ENCODE measurements at places on chromosomes 16 and 17.

DNA sequence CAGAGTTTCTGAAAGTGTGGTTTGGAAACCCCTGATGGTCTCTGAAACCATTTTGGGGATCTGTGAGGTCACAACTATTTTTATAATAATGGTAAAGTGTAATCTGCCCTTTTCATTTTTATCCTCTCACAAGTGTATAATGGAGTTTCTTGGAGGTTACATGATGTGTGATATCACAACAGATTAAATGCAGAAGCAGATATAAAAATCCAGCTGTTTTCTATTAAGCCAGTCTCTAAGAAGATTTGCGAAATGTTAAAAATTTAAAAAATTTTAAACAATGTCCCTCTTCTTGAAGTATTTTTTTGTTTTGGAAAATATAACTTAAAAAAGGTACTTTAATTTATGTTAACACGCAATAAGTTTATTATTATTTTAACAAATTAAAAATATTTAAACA is 48.7 kb downstream of the RPGRIP1L start:
- no peak for DNase-seq

- no peak for DNase-seq
Observed at GRCh38 chr16:75089486-75090202, 26.9 kb downstream of the LDHD start.

GRCh38 chr17:83196973-83197880 is 117.8 kb downstream of the METRNL start:
- peak; percentile 66 for DNase-seq

- no peak for DNase-seq
Observed at GRCh38 chr16:68643227-68643626, 1.9 kb upstream of the CDH3 start.

DNA sequence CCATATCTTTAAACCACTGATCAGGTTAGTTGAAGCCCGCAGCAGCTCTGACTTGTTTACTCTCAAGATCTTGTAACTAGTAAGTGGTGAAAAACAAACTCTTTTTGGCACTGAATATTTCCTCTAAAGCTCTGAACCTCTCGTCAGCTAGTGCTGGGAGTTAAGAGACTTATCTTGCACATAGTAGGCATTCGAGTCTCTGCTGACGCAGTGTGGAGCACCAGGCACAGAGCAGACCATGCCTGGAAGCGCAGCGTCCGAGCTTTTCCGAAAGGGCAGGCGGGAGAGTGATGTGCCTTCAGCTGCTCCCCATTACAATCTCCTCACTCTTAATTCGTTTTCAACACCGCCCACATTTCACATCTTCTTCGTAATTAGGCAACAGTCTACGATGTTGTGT is 63.0 kb downstream of the SMG6 start:
- no peak for DNase-seq

DNA sequence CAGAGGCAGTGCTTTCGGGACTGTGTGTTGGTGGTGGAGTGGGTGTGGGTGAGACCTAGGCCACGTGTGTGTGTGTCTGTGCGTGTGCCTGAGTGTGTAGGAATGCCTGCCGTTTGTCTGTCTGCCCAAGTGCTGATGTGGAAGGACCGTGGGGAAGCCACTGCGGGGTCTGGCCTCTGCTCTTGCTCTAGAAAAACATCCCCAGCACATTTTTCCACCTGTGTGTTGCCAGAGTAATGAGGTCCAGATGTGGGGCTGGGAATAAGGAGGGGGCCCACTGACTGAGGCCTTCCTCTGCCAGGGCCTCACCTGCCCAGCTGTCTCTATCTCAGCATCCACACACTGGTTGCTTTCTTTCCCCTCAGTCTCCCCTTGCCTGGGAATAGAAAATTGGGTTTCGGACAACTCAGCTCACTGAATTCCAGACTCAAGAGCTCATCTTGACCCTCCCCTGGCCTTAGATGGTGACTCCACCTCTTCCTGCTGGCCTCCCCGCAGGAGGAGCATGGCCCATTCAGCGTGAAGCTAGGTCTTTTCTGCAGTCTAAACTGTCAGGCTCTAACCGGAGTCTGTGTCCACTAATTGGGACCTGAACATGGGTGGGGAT is 7.6 kb downstream of the SGCA start:
- DNase-seq: peak; percentile 95

DNA sequence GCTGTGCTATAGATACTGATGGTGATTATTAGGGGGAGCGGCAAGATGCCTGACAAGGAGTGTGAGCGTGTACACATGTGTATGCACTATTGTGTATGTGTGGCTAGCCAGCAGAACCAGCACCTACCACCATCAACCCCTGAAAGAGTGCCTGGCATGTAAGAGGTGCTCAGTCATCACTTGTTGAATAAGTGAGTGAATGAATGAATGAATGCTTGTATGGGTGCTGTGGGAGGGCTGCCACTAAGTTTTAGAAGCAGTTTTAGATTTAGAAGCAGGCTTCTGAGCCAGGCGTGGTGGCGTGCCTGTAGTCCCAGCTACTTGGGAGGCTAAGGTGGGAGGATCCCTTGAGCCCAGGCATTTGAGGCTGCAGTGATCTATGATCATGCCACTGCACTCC is 37.0 kb downstream of the RAB11FIP4 start:
- DNase-seq: no peak

- no peak for DNase-seq
Observed at GRCh38 chr16:50215680-50216079, 50.7 kb upstream of the ADCY7 start.

- no peak for DNase-seq
Observed at GRCh38 chr17:67606896-67607604, 110.7 kb upstream of the NOL11 start.

DNA sequence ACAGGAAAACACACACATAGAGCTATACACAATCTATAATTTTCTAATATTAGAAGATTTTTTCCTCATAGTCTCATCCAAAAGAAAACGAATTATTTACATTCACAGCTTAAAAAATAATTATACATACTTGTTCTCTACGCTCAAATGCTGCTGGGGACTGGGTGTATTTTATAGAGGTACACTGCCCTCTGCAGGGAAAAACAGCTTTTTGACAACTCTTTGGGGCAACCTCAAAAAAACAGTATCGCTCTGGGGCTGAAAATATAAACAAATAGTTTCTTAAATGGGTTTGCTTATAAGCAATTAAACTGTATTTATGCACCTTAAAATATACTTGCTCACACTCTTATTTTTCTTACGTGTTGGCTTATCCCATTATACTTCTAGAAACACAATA is 261.8 kb upstream of the PSMD7 start:
- peak; percentile 22 for DNase-seq

DNA sequence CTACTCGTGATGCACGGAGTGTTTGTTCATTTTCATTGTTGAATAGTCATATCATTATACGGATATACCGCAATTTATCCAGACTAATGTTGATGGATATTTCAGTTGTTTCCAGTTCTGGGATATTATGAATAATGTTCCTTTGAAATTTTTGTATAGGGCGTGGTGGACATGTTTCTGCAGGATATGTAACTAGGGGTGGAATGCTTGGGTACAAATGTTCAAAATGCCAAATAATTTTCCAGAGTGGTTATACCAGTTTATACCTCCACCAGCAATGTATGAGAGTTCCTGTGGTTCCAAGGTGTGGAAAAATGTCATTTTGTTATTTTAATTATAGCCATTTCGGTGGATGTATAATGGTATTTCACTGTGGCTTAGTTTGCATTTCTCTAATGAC is 53.6 kb downstream of the NUP88 start:
- DNase-seq: no peak

GRCh38 chr17:61053469-61053868 is 346.2 kb upstream of the TBX2 start:
- DNase-seq: no peak

DNA sequence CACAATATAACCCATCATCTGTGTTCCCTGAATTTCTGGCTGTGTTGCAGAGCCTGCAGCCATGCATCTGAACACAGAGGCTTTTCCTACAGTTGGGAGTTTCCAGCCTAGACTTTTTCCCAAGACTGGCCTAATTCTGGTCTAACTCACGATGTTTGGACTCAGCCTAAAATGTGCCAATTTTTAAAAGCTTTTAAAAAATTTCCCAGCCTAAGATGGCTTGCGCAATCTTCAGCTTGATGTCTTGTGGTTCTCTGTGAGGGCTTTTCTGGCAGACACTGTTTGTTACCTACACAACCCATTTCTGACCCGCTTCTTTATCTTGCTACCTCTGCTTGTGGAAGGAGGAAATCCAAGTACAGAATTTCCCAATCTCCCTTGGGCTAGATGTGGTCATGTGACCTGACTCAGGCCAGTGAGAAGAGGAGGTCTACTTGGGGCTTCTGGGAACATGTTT is 72.7 kb upstream of the GAS7 start:
- no peak for DNase-seq

DNA sequence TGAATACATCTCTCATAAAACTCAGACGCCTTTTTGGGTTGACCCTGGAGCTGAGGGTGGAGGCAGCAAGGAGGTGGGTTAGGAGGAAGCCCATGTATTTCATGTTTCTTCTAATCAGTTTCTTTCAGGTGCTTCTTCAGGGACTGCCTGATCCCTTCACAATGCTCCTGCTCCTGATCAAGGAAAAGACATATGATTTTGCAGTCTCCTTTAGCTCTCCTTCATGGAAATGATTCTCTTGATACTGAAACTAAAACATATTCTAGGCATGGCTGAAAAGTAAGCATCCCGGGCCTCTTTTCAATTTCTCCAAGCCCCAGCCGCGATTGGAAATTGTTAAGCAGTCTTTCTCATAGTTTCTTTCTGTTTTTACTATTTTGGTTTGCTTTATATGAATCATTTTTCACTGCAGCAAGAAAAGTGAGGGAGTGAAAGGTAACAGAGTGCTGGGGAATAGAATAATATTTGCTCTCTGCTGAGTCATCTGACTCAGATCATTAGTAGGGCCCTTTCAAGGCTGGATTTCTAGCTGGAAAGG is 730.7 kb downstream of the CDH11 start:
- DNase-seq: peak; percentile 85

- DNase-seq: peak; percentile 84
Observed at GRCh38 chr17:20300436-20300934, 166.9 kb downstream of the LGALS9B start.

- no peak for DNase-seq
Observed at GRCh38 chr17:67637901-67638641, 79.7 kb upstream of the NOL11 start.

DNA sequence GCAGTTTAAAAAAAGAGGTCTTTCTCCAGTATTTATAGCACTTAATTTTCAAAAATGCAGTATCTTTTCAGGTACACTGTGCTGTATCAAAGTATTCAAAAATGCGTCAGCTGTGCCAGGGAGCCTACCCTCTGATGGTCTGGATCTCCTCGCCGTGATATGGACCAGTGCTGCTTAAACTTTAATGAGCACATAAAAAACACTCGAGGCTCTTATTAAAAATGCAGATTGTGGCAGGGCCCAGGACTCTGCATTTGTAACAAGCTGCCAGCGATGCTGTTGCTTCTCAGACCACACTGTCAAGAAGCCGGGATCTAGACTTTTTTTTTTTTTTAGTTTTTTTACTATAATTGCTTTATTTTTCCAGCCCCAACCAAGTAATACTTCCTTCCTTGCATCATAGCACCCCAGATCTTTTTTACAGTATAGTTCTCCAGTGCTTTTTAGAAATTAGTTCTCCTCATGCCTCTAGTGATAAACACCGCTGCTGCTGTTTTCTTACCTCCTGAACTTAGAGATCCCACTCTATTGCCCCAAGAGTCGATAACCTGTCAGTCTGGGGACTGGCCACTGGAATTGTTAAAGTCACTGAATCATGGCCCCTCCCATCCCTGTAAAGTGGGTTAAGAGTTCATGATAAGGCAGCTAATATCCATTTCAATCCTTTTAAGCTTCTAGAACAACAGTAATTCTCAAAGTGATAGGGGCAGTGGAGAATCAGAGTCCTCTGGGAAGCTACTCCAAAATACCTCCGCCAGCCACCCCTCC is 1.6 kb upstream of the SMARCD2 start:
- no peak for DNase-seq

DNA sequence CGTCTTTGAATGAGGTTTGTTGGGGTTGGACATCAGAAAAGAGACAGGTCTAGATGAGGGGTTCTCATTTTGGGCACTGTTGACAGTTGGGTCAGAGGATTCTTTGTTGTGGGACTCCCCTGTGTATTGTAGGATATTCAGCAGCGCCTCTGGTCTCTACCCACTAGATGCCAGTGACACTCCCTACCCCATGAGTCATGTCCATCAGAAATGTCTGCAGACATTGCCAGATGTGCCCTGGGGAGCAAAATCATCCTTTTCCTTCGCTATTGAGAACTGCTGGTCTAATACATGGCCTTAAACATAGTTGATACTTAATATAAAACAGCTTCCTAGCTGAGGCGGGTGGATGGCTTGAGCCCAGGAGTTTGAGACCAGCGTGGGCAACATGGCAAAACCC is 3.1 kb downstream of the ABAT start:
- DNase-seq: peak; percentile 75

GRCh38 chr16:84643180-84643583 is 5.1 kb upstream of the KLHL36 start:
- DNase-seq: peak; percentile 88

GRCh38 chr17:45229681-45230409 is 8.2 kb downstream of the FMNL1 start:
- DNase-seq: no peak

DNA sequence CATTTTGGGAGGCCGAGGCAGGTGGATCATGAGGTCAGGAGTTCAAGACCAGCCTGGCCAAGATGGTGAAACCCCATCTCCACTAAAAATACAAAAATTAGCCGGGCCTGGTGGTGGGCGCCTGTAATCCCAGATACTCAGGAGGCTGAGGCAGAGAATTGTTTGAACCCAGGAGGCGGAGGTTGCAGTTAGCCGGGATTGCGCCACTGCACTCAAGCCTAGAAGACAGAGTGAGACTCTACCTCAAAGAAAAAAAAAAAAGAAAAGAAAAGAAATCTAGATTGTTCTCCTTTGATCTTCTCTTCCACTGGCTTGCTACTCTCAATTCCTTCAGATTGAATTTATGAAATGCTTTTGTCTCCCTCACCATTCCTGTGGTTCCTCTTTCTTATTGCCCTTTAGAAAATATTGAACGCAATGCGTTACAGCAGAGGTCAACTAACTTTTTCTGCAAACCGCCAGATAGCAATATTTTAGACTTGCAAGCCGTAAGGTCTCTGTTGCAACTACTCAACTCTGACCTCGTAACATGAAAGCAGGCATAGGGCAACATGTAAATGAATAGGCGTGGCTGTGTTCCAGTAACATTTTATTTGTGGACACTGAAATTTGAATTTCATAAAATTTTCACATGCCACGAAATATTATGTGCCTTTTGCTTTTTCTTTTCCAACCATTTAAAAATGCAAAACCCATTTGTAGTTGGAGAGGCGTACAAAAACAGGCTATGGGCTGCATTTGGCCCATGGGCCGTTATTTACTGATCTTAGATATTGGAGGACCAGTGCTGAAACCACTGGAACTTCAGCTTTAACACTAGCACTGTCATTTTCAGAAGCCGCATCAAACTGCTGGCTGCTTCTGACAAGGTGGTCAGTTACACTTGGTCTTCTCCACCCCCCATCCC is 24.8 kb downstream of the PITPNC1 start:
- DNase-seq: no peak
